Activated T-helper 17 cell treated with anti-CD3 and anti-CD28 coated beads, Interleukin-2, amount 50 U/mL, for 72 hours (primary cell): ENCODE measurements at places on chromosomes 4 and X. TPM values are rescaled to one million over a fixed set of nuclear protein-coding genes. Genes with fewer than 3 reads are reported as not detected.

Gene L1CAM
- 2.4 TPM for total RNA-seq

DNA sequence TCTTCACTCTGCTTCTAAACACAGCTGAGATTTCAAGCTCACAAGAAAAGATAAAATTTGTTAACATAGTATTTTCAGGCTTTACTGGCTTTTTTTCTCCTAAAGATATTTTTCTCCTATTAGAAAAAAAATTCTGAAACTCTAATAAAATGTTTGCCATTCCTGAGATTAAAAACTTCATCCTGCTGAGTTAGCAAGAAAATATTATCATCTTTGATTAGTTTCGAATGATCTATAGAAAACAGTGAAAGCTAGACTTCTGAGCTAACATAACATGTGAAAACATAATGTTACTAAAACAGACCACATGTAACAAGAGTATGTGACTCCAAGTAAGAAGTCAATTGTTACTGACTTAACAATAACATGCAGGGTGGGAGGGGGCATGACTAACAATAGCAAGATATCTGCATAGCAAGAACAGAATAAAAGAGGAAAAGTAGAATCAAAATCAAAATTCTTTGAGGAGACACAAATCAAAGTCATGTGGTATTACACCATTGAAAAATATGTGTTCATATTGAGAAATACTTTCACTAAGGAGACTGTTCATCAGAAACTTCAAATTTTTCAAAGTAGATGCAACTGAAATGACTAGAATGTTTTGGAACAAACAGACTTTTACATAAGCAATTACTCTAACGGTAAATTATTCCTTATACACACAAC, 14.5 kb downstream of the TBCK start:
- no peak overlapping the region for H3K4me3 ChIP-seq

Gene PPARGC1A
- not detected for total RNA-seq

DNA sequence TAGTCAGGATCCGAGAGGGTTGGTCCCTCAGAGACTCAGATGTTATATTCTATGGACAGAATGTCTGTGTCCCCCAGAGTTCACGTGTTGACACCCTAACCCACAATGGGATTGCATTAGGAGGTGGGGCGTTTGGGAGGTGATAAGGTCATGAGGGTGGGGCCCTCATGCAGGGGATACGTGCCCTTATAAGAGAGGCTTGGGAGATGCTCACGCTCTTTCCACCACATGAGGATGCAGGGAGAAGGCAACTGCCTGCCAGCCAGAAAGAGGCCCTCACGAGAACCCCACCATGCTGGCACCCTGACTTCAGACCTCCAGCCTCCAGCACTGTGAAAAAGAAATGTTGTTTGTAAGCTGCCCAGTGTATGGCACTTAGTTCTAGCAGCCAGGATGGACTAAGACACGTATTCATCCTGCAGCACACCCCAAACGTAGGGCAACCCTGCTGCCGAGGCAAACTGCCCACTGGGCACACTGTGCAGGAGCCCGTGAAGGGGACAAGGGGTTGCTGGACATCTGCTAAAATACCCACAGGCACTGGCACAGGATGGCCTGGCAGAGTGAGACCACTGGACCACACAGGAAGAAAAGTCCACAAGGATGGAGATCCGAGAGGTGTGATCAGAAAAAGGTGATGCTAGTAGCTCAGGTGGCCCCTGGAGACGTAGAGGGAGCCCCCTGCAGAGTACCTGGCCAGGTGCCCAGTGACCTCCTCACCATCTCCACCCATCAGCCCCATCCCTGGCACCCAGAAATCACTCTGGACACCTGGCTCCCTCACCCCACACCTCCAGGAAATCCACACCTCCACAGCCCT, 62.7 kb downstream of the HTRA3 start:
- no peak for ATAC-seq
- H3K4me1 ChIP-seq = no peaks in the 10 kb centered on the region

GRCh38 chr4:66266035-66266434, 595.7 kb upstream of the EPHA5 start:
- no peaks in the 10 kb centered on the region for H3K27me3 ChIP-seq
- no peak overlapping the region for H3K27ac ChIP-seq
- no peak overlapping the region for H3K4me3 ChIP-seq
- no peak for ATAC-seq
- H3K36me3 ChIP-seq = no peaks in the 10 kb centered on the region

DNA sequence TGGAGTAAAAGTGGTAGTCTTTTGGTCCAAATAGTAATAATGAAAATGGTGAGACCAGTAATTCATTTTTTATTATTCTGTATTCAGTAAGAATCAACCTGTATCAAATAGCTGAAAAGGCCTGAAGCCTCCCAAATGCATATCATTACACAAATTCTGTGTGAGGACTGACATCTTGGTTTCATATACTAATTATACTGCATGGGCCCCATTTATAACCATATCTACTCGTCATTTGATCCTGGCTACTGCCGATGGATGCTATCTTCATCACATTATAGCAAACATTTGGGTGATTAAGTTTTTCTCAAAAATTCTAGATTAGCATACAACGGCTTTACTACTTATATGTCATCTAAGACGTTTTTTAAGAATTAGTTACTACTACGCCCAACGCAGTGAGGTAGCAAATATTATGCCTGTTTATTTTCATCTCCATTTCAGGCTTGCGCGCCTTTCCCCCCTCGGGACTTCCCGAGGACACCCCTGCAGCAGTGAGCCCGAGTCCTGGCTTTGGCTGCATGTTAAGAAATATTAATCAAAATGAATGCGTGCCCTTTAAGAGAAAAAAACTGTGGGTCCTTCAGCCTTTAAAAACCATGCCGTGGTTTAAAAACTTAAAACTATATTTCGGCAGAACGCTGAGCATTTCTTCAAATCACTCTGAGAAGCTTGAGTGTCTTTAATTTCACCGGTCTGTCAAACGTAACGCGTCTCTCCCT, 814 bp upstream of the MMAA start:
- H3K27me3 ChIP-seq = no peaks in the 10 kb centered on the region
- H3K27ac ChIP-seq = peak overlapping the region; percentile 99
- H3K4me1 ChIP-seq = peaks cover 22% of the 10 kb centered on the region
- peak overlapping the region; percentile 95 for H3K4me3 ChIP-seq

DNA sequence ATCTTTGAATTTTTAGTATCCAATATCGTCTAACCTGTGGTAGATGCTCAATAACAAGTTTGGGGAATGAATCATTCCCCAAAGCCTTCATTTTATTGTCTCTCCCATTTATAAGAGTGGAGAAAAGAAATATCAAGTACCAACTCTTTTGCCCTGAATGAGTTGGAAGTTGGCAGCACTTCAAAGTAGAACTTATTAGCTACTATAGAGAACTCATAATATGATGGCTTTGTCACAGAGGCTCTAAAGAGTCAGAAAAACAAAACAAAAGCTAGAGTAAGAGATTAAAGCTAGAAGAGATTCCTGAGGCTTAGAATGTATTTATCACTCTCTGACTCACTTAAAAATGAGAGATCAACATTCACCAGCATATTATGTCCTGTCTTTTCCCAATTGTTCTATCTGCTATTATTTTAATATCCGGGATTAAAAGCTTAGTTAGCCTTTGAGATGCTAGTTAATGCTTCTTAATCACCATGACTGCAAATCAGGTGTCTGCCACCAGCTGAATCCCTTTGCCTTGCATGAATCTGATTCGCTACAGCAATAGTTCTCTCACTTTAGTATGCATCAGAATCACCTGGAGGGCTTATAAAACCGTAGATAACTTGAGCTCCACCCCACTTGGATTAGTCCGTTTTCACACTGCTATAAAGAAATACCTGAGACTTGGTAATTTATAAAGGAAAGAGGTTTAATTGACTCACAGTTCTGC, 77.9 kb downstream of the PALLD start:
- peak; percentile 34 for ATAC-seq
- no peaks in the 10 kb centered on the region for H3K4me1 ChIP-seq
- H3K27ac ChIP-seq = no peak overlapping the region
- no peak overlapping the region for H3K4me3 ChIP-seq

Gene BCAP31
- total RNA-seq = 170 TPM

Gene XKRX
- total RNA-seq = 0.34 TPM

DNA sequence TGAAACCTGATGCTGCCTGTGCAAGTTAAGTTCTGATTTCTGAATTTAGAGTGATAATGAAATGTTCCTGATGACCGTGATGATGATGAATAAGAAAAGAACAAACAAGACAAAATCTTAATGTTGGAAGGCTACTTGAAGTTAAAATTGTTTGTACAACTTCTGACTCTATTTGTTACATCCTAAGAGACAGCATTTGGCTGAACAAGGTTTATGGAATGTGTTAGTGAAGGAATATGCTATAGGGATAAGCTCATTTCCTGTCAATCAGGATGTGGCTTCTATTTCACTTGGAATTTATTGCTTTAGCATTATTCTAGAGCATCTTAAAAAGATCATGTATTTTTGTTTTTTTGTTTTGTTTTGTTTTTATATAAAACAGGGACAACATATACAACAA, 267.5 kb downstream of the FAT4 start:
- no peaks in the 10 kb centered on the region for H3K4me1 ChIP-seq
- no peaks in the 10 kb centered on the region for H3K27me3 ChIP-seq
- H3K36me3 ChIP-seq = no peaks in the 10 kb centered on the region
- ATAC-seq = no peak
- no peak overlapping the region for H3K27ac ChIP-seq

DNA sequence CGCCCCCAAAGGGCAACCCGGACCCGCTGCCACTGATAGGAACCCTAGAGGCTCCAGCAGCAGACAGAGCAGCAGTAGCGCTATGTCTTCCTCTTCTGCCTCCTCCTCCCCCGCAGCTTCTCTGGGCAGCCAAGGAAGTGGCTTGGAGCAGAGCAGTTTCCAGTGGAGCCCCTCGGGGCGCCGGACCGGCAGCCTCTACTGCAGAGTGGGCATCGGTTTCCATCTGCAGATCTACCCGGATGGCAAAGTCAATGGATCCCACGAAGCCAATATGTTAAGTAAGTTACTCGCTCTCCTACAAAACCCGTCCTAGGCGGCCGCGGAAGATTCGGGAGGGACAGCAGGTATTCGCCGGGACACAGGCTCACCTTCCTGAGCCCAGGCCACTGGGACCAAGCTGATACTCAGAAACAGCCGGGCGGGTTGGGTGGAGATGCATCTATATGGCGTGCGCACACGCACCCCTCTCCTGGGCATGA, 477 bp downstream of the FGF5 start:
- peak overlapping the region; percentile 72 for H3K4me3 ChIP-seq
- H3K4me1 ChIP-seq = peaks cover 6% of the 10 kb centered on the region
- H3K27ac ChIP-seq = no peak overlapping the region
